SK-N-SH (cell line): ENCODE measurements at places on chromosomes 12 and 14.

GRCh38 chr12:71792599-71792998 is 37.9 kb downstream of the RAB21 start:
- no peak overlapping the region for H3K4me3 ChIP-seq
- no peaks in the 10 kb centered on the region for H3K27me3 ChIP-seq
- no peak overlapping the region for H3K27ac ChIP-seq
- no peak for DNase-seq
- H3K4me1 ChIP-seq, result no peaks in the 10 kb centered on the region

GRCh38 chr12:98721204-98721702 is 76.2 kb downstream of the APAF1 start:
- H3K4me3 ChIP-seq, result no peak overlapping the region
- H3K27ac ChIP-seq, result no peak overlapping the region
- no peak for DNase-seq
- H3K4me1 ChIP-seq, result no peaks in the 10 kb centered on the region; the same call in 1 of the 2 replicates
- no peaks in the 10 kb centered on the region for H3K27me3 ChIP-seq

DNA sequence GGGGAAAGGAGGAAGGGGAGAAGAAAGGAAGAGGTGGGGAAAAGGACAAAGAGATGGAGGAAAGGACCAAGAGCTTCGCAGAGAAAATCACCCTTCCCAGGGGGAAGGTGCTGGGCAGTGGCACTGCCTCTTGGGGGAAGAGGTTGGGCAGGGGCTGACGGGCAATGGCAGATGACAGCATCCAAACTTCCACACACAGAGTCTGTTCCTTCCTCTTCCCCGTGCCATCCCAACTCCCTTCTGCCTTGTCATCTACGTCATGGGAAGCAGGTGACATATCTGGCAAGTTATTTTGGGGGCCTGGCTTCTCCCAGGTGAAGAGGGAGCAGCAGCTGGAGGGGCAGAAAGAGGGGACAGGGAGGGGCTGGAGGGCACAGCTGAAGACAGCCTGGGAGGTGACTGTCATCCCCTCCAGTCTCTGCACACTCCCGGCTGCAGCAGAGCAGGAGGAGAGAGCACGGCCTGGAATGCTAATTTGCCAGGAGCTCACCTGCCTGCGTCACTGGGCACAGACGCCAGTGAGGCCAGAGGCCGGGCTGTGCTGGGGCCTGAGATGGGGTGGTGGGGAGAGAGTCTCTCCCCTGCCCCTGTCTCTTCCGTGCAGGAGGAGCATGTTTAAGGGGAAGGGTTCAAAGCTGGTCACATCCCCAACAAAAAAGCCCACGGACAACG is 43.9 kb upstream of the IQSEC3 start:
- no peaks in the 10 kb centered on the region for H3K4me1 ChIP-seq
- H3K36me3 ChIP-seq, result peaks cover 19% of the 10 kb centered on the region
- no peak for DNase-seq
- no peaks in the 10 kb centered on the region for H3K27me3 ChIP-seq

- no peak overlapping the region for H3K4me3 ChIP-seq
- H3K36me3 ChIP-seq, result no peaks in the 10 kb centered on the region
- no peaks in the 10 kb centered on the region for H3K27me3 ChIP-seq
- H3K4me1 ChIP-seq, result no peaks in the 10 kb centered on the region; the same call in none of the 2 replicates
Observed at GRCh38 chr12:87982208-87982607, 47.0 kb downstream of the C12orf50 start.

- peaks cover under 1% of the 10 kb centered on the region for H3K36me3 ChIP-seq
- H3K27me3 ChIP-seq, result no peaks in the 10 kb centered on the region
- DNase-seq, result no peak
- peak overlapping the region; percentile 75 for H3K27ac ChIP-seq
- peak overlapping the region; percentile 85 for H3K4me3 ChIP-seq
Observed at GRCh38 chr14:88386256-88386794, 868 bp downstream of the SPATA7 start.
